Placental epithelial cell (primary cell): ENCODE measurements at places on chromosomes 12 and 14. TPM values are rescaled to one million over a fixed set of nuclear protein-coding genes. Genes with fewer than 3 reads are reported as not detected.

The CELA1 gene
- not detected in 2 replicates for total RNA-seq

The SLC25A47 gene
- total RNA-seq = not detected in 2 replicates

The PRIMA1 gene
- total RNA-seq = not detected in 2 replicates

The TMEM52B gene
- 0.39 and 1.5 TPM in 2 replicates for total RNA-seq

The LRP1-AS gene
- not detected in 2 replicates for total RNA-seq

The PIWIL1 gene
- not detected in 2 replicates for total RNA-seq

The RAD51AP1 gene
- total RNA-seq = 5.1 and 5.4 TPM in 2 replicates

The COX8C gene
- 0.39 TPM in 1 of 2 replicates, not detected in the other for total RNA-seq

The GDF3 gene
- total RNA-seq = not detected in 2 replicates

The TAS2R42 gene
- total RNA-seq = not detected in 2 replicates

The KCNC2 gene
- not detected in 2 replicates for total RNA-seq
